Stimulated activated CD4-positive, alpha-beta T cell treated with anti-CD3 and anti-CD28 coated beads, Interleukin-1b, Interleukin-23, amount 100 ng/mL, for 48 hours (primary cell): ENCODE measurements at places on chromosomes 3 and 15.

DNA sequence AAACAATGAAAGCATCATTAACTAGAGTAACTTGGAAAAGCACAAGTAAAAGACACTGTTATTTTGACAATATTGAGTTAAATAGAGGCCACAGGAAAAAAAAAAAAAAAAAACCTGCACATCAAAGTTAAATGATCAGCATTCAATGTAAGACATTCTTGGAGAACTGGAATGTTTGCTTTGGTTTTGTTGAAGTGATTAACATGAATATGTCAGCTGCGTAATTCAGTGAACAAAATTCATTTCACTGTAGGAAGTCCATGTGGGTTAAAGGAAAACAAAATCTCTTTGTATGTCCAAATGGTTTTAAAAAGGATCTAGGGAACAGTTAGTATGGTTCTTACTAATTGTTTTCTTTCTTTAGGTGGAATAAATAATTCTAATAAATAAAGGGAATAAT is 252.8 kb upstream of the CNTN6 start:
- no peak for DNase-seq

DNA sequence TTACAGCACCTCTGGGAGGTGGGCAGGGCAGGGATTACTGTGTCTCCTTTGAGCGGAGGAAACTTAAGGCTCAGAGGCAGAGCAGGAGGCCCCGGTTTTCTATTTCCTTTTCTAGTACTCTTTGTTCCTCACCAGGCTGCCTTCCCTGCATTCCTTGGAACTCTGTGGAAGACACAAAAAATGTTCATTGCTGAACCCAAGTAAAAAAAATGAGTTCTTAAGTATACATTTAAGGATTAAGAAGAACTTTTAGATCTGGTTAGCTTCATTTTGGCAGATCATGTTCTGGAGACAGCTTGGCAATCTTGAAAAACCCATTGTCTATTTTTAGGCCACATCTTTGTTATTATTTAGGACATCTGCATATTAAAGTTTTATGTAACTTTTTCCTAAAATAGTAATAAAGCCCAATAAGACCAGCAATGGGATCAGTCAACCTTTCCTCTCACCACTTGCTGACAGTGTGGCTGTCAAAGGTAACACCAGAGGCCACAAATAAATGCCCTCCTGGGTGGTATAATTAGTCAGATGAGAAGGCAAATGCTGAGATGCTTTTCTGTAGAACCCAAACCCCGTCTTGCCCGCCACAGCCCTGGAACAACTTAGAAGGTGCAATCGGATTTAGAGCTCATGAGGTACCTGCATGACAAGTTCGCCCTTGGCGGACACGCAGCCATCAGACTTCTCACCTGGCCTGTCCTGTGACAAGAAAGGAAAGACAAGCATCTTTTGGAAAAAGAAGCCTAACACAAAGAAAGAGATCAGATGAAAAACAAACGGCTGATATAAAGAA is 97.2 kb downstream of the DGKG start:
- no peak for DNase-seq

DNA sequence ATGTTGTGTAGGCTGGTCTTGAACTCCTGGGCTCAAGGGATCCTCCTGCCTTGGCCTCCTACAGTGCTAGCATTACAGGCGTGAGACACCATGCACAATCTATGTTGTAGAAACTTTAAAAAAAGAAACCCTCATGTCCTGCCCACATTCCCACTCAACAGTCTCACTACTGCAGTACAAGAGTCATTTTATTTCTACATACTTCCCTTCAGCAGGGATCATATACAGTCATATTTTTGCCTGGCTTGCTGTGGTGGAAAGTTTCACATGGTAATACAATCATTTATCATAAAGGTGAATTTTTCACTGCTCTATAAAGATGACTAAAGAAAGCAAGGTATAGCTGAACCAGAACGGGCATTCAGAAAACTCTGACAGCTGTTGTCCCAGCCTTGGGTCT is 53.8 kb upstream of the PIK3CB start:
- no peak for DNase-seq

GRCh38 chr3:47000198-47000815 is 20.8 kb downstream of the NBEAL2 start:
- no peak for DNase-seq

DNA sequence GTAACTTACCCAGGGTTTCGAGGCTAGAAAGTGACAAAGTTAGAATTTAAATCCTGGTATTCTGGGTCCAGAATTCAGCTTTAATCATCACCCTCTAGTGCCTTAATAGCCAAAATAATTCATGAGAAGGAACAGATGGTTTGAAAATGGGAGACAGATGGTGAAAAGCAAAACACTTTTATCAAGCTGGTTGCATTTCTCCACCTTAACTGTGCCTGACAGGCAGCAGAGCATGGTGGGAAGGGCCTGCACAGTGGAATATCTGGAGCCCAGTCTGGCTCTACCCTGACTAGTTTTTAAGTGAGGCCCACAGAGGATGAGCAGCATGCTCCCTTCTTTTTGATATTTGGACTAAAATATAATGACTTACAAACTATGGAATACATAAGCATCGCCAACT is 35.6 kb upstream of the RASGRP1 start:
- no peak for DNase-seq
